ENCODE measurements at places on chromosomes 7 and 10.

DNA sequence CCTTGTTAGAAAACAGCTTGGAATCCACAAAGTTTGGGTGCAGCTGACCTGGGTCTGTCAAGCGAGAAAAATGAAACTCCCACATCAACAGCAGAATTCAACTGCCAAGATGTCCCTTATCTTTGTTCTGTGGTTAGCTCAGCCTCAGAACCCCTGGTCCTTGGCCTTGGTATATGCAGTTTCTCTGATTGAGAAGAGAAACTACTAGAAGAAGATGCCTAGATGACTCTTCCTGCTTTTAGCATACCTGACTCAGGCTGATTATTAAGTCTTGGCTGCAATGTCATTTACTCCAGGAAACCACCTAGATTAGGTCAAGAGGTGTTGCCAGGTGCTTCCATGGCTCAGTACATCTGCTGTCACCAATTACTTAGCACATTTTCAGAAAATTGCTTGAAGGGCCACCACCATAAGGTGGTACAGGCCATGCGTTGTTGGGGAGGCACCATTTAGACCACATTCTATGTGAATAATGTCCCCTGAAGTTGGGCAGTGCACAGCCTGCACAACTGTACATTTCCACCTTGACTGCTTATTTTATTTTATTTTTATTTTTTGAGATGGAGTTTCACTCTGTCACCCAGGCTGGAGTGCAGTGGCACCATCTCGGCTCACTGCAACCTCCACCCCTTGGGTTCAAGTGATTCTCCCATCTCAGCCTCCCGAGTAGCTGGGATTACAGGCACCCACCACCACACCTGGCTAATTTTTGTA is 59.4 kb upstream of the ZNF438 start:
- no peak for DNase-seq

DNA sequence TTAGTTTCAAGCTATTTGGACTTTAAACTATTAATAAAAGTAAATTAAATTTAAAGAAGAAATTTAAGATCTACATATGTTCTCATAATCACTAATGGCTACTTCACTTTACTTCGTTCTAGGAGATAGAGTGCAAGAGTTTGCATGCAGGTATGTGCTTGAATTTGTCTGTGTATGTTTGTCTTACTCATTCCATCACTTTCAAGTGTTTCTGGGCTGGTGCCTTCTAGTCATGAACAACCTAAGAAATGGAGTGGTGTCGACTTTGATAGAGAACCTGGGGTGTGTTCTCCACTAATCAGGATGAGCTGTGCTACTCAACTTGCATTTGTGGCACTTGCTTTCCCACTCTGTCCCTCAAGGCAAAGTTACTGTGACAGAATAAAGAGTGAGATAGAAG is 169.9 kb downstream of the KCND2 start:
- DNase-seq, result no peak

DNA sequence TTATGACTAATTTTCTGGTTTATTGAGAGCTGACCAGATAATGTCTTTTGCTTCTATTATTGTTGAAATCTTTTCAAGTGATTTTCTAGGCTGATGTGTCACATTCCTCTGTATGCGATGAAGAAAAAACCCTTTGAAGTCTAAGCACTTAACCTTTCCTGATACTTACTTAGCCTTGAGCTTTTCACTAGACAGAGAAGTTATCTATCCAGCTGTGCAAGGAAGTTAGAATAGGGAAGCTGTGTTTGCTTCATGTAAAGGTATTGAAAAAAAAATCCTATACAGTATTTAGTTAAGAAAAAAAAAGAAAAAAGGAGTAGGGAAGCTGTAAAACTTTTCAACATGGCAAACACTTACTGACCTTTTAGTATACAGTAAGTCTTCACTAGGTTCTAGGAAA is 117.6 kb upstream of the DNAJB12 start:
- no peak for DNase-seq

- no peak for DNase-seq
These were observed 68.4 kb downstream of the HACD1 start for GRCh38 chr10:17548770-17549169.

DNA sequence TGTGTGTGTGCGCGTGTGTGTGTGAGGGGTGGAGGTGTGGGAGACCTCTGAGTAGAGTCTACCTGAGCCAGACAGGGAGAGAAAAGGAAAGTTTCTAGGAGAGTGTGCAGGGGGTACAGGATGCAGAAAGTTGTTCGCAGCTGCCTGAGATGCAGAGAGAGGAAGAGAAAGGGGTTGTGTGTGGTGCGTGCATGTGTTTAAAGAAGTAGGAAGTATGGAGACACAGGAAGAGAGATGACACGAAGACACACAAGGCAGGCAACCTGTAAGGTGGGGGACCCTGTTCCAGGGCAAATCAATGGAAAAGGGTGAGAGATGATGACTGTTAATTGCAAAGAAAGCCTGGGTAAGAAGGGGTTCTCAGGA is 52.2 kb downstream of the C10orf105 start:
- no peak for DNase-seq

All from right forelimb (tissue), 1 donor.